ENCODE measurements at places on chromosomes 7 and 10.

GRCh38 chr10:43138021-43138756 lies at the start of gene CSGALNACT2:
CSGALNACT2 (plus strand) TSS chr10:43138445; CDS start chr10:43155150, 16,705 bp downstream.
- H3K36me3 ChIP-seq = no peaks in the 10 kb centered on the region
- H3K4me3 ChIP-seq = peak within 1 kb of the TSS; percentile 98
- peaks cover 12% of the 10 kb centered on the region for H3K4me1 ChIP-seq
- no peaks in the 10 kb centered on the region for H3K27me3 ChIP-seq

- DNase-seq = no peak
- no peak overlapping the region for H3K27ac ChIP-seq
- H3K27me3 ChIP-seq = no peaks in the 10 kb centered on the region
These were observed 27.1 kb downstream of the PARP12 start for GRCh38 chr7:140035400-140036223.

- no peaks in the 10 kb centered on the region for H3K4me1 ChIP-seq
- H3K27me3 ChIP-seq = no peaks in the 10 kb centered on the region
- no peaks in the 10 kb centered on the region for H3K36me3 ChIP-seq
- H3K27ac ChIP-seq = no peak overlapping the region
- no peak for DNase-seq
These were observed 541.0 kb downstream of the ZWINT start for GRCh38 chr10:55820071-55820470.

- no peak overlapping the region for H3K4me3 ChIP-seq
- no peak overlapping the region for H3K27ac ChIP-seq
- DNase-seq = no peak
- no peaks in the 10 kb centered on the region for H3K4me1 ChIP-seq
- no peaks in the 10 kb centered on the region for H3K36me3 ChIP-seq
- no peaks in the 10 kb centered on the region for H3K27me3 ChIP-seq
These were observed 319.0 kb downstream of the HPSE2 start for GRCh38 chr10:98916526-98917125.

- no peak overlapping the region for H3K27ac ChIP-seq
- no peak for DNase-seq
- no peak overlapping the region for H3K4me3 ChIP-seq
- no peaks in the 10 kb centered on the region for H3K36me3 ChIP-seq
These were observed 205.5 kb upstream of the KLF14 start for GRCh38 chr7:130939321-130940095.

DNA sequence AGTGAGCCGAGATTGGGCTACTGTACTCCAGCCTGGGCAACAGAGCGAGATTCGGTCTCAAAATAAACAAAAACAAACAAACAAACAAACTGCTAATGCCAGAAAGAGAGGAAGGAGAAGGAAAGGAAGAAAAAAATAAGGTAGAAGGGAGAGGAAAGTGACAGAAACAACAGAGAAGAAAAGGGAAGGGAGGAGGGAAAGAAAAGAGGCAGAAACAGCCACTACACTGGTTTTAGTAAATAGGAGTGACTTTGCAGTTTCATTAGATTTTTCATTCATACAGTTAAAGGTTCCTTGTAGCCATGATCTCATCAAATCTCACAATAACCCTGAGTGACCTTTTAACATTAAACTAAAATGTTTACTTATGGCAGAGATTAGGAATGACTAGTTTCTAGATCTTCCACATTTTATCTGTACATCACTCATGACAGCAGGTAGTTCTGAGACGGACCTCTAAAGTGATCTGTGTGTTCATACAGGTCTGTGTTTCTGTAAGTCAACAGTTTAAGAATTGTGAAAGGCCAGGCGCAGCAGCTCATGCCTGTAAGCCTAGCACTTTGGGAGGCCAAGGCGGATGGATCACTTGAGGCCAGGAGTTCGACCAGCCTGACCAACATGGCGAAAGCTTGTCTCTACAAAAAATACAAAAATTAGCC lies 191.3 kb upstream of the KLF14 start:
- H3K27ac ChIP-seq = peak overlapping the region; percentile 12
- H3K27me3 ChIP-seq = no peaks in the 10 kb centered on the region
- H3K4me3 ChIP-seq = no peak overlapping the region

GRCh38 chr7:39045231-39045630 lies 67.5 kb downstream of the POU6F2 start:
- H3K36me3 ChIP-seq = no peaks in the 10 kb centered on the region
- no peaks in the 10 kb centered on the region for H3K27me3 ChIP-seq
- H3K4me3 ChIP-seq = no peak overlapping the region

- H3K4me1 ChIP-seq = peaks cover 13% of the 10 kb centered on the region
- no peaks in the 10 kb centered on the region for H3K27me3 ChIP-seq
- no peak overlapping the region for H3K4me3 ChIP-seq
- H3K27ac ChIP-seq = peak overlapping the region; percentile 21
- DNase-seq = no peak
These were observed 55.8 kb downstream of the TMEM26 start for GRCh38 chr10:61397175-61397986.

- no peaks in the 10 kb centered on the region for H3K27me3 ChIP-seq
- no peaks in the 10 kb centered on the region for H3K36me3 ChIP-seq
- DNase-seq = no peak
These were observed 171.5 kb downstream of the DIP2C start for GRCh38 chr10:517872-518475.

DNA sequence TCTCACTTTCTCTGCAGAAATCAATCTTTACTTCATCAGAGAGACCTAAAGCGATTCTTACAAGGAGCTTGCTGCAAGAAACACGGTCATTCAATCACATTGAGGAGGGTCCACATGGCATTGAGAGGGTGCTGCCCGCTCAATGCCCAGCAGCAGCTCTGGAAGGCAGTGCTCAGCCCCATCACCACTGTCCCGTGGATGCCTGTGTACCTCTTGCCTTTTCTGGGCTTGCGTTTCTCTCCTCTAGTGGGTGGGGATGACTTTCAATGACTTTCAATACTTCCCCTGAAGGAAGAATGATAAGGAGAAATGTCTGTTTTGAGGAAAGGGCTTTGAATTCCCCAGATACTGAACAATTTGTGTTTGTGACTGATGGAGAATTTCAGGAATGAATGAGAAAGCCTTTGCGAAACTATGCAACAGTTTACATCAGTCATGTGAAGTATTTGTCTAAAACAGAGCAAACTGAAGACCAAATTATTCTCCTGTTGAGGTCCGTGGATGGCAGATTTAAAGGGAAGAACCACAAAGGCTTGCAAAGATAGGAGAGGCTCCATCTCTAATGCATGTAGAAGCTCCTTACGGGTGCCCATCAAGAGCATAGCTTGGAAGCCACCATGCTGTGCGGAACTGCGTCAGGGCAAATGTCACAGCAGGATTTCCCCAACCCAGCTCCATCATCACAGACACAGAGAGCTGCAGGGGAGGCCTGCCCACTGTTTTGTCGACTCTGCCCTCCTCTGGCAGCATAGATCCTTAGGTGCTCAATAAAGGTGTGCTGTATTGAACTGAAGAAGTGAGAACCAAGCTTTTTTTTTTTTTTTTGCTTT lies 6.6 kb upstream of the ZNF22 start:
- H3K27me3 ChIP-seq = no peaks in the 10 kb centered on the region
- H3K4me1 ChIP-seq = peaks cover 56% of the 10 kb centered on the region
- H3K4me3 ChIP-seq = no peak overlapping the region
- H3K27ac ChIP-seq = no peak overlapping the region
- peak; percentile 12 for DNase-seq

Measured in testis (tissue), 5 donors.